ENCODE measurements at places on chromosomes 1 and 21.

- no peak for DNase-seq
Measured at GRCh38 chr1:204972426-204972825, 70.6 kb upstream of the CNTN2 start.

DNA sequence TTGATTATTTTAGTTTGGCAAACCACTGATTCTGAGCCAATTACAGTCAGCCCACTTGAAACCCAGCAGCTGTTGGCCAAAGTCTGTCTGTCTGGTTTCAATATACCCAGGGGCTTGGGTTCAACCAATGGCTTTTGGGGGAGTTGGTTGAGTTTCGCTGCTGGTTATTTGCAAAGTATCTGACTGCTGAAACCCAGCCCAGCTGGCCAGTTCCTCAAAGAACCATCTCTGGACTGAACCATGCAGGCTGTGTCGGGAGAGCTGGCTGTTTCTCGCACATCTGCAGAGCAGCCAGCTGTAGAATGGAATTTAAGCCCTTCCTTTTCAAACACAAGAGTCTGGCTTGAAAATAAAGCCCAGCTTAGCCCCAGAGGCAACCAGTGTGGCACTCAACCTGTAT lies 66.0 kb upstream of the PAX7 start:
- no peak for DNase-seq

DNA sequence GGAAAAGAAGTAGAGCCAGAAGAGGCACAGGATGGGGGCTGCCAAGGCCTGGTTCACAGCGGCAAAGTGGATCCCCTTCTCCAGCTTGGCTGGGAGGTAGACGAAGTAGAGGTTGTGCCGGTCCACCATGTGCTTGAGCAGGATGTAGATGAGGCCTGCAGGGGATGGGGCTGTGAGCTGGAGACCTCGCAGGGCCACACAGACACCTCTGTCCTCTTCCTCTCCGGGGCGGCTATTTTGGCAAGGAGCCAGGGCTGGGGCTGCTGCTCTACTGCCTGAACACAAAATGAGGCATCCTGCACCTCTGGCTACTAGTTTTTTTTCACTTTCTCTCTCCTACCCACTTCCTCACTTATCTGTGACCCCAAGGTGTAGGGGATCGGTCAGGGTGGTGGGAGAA lies 32.3 kb downstream of the TMEM63A start:
- DNase-seq, result no peak

- no peak for DNase-seq
Measured at GRCh38 chr1:3522564-3523265, 68.2 kb downstream of the ARHGEF16 start.

- DNase-seq, result no peak
Measured at GRCh38 chr1:107272321-107272720, 131.5 kb downstream of the NTNG1 start.

- DNase-seq, result no peak
Measured at GRCh38 chr1:33338048-33338439, 17.1 kb upstream of the A3GALT2 start.

DNA sequence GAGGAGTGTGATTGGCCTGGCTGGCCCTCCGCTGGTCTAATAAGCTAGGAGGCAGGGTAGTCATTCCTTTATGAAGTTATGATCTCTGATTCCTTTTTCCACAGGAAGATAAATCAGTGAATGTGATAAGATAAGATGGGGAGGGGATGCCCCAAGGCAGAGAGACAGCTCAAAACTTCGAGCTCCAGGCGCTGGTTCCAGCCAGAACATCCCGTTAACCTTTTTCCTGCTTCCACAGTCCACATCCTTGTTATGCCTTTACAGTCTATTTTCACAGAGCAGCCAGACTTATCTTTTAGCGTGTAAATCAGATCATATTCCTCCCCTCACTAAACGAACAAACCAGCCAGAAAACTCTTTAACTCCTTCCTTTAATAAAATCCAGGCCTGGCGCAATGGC lies 38.5 kb upstream of the BMP8B start:
- no peak for DNase-seq

- no peak for DNase-seq
Measured at GRCh38 chr1:100065183-100065968, 67.4 kb downstream of the SASS6 start.

Data from activated T-helper 1 cell treated with anti-CD3 and anti-CD28 coated beads, Interleukin-2, amount 50 U/mL, for 16 hours (primary cell).